ENCODE measurements at places on chromosomes 6 and 20.

DNA sequence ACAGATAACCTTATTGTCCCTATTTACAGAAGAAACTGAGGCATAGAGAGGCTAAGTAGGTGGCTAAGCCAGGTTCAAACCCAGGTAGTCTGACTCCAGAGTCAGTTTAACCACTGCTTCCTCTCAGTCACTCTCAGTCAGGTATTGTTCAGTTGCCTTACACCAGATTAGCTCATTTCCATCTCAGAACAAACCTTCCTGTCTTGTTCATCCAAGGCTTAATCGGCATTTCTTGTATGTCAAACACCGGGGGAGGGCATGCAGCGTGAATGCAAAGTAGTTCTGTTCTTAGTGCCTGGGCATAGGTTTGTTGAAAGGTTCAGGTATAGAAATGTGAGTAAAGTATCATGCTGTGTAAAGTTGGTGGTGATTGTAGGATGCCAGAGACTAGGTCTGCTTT lies 51.7 kb downstream of the CTNNBL1 start:
- DNase-seq, result no peak

- DNase-seq, result no peak
Measured at GRCh38 chr20:52665441-52665840, 306.7 kb upstream of the TSHZ2 start.

DNA sequence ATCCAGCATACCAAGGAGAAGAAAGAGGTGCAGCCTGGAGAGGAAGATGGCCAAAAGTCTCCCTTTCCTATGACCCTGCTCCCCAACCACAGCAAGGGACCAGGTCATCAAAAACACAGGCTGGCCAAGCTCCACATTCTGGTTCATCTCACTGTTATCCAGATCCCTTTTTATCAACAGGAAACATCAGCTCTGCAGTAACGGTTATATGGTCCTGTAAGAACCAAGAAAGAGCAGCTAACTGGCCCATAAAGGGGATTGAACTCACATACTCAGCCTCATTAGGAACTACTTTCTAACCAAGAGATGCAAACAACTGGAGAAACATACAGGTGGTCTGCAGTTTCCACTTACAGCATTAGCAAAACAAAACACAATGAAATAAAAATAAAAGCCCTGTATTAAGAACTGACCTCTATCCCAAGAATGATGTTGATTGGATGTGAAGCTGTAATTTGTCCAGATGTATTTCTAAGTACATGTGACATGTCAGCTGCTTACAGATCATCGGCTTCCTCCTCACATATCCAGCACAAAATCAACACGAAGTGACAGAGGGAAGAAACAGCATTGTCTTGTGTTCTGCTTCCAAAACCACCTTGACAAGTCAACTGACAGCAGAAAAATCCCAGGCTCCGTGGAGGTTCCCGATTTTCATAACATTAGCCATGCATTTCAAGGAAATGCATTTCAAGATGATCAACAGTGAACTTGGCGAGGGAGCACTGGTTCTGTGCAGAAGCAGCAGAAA lies 557.2 kb upstream of the AGPAT4 start:
- DNase-seq, result peak; percentile 76

GRCh38 chr6:22306741-22307466 lies 10.1 kb upstream of the PRL start:
- no peak for DNase-seq

GRCh38 chr6:147507162-147508041 lies 1.1 kb upstream of the SAMD5 start:
- peak; percentile 70 for DNase-seq

- no peak for DNase-seq
Measured at GRCh38 chr6:83257791-83258190, 64.6 kb downstream of the RWDD2A start.

- DNase-seq, result peak; percentile 94
Measured at GRCh38 chr20:49505518-49505917, 23.1 kb upstream of the KCNB1 start.

DNA sequence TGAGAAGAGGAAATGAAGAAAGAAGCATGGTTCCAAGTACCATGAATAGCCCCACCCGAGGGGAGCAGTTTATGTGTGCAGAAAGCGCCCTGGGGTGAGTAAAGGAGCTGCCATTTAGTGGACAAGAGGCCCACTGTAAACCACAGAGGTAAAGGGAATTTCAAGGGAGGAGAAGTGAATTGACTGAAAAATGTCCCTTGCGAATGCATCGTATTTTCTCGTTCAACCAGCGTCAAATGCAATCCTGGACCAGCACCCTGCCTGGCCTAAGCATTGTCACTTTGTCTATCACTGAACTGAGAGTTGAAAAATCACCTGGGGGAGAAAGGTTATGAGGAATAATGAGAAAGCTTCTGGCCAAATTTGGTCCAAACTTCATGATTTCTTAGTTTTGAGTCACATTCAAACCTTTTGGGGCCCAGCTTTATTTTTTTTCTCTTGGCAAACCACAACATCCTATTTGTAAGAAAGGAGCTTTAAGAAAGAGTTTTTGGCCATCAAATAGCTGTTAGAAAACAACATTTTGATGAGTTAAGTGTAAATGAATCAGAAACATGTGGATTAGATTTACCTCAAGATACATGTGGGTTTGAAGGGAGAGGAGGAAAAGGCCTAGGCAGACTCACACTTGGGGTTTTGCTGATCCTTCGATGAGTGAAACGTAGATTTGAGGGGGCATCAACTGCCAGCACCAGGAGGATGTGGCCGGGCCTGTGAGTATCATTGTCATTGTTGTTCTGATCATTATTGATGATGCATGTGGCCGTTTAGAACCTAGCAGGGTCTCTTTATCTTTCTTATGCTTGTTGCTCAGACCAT lies 214.0 kb downstream of the CLIC5 start:
- DNase-seq, result no peak

GRCh38 chr6:50847890-50848594 lies 29.4 kb downstream of the TFAP2B start:
- peak; percentile 48 for DNase-seq

DNA sequence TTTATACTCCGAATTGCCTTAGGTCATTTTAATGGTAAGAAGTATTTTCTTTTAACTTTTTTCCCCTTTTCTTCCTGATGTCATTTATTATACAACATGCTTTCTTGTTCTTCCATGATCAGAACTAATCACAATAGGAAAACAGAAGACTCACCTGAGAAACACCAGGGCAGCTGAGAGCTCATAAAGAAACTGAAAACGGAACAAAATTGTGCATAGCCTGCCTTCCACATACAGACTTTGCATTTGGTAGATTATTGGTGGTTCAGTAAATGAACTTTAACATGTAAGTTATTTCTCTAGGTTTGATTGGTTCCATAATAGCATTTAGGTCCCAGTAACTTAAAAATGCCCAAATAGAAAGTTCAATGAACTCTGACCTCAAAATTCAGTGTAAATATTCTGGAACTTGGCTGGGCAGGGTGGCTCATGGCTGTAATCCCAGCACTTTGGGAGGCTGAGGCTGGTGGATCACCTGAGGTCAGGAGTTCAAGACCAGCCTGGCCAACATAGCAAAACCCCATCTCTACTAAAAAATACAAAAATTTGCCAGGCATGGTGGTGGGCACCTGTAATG lies 161.1 kb upstream of the DTNBP1 start:
- DNase-seq, result no peak

DNA sequence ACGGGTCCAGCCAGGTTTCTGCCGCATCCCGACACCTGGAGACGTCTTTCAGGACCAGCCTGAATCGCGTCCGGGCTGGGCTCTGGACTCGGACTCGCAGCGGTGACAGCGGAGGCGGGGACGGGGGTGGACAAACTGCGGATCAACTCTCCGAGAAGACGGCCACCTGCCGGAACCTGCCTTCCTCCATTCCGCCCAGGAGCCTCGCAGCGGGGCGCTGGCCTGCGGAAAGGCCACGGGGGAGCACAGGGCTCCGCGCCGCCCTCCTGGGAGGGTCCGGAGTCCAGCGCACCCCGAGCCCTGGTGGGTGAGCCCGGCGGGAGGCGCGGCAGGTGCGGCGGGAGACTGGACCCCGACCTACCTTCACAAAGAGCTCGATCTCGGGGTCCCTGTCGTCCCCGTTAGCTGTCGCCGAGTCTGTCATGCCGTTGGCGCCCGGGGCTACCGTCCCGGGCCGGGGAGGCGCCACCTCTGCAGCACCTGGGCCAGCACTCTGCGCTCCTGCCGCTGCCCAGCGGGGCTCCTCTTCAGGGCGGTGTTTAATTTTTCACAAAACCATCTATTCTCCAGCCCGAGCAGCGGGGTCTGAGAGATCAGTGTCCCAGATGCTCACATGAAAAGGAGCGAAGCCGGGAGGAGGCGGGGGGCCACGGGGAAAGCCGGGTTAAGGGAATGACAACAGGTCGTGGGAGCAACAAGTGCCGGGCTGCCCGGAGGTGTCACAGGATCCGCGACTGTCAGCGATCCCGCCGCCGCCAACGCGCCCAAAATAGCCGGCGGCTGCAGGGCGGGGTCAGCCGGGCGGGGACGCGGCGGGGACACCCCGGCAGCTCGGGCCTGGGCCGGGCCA lies at the start of gene CLIC5:
TSS of gene CLIC5 (minus strand) at position 742 of the 850 bp plus-strand sequence. CDS start at position 424, 318 bp downstream.
- DNase-seq, result peak; percentile 51

GRCh38 chr6:52675372-52675771 lies 4.5 kb downstream of the TMEM14A start:
- DNase-seq, result no peak

DNA sequence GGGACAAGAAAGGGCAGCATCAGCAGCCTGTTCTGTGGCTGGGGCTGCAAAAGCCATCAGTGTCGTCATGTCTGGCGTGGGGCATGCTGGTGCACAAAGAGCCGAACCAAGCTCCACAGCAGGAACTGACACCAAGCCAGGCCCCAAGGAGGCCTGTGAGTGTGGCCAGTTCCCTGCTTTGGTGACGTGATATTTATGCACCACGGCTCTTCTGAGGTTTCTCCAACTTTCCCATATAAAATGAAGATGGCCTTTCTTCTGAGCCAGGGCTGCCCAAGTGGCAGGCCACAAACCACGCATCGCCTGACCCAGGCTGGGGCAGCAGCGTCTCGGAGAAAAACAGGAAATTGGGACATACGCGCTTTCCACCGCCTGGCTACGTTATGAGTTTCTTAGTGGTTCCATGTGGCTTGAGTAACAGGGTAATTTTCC lies 109.9 kb downstream of the RIN2 start:
- no peak for DNase-seq

- DNase-seq, result no peak
Measured at GRCh38 chr20:52963131-52963530, 9.0 kb upstream of the TSHZ2 start.

Measured in retina (tissue), 1 donor.